ENCODE measurements at places on chromosomes 5 and 9. TPM values are rescaled to one million over a fixed set of nuclear protein-coding genes. Genes with fewer than 3 reads are reported as not detected.

The RUFY1 gene
- 43.8 TPM for total RNA-seq

The C5orf34 gene
- total RNA-seq = 1.1 TPM

The LCN9 gene
- not detected for total RNA-seq

The CDH9 gene
- total RNA-seq = not detected

The LPAR1 gene
- total RNA-seq = 4.6 TPM

The SHISAL2B gene
- not detected for total RNA-seq

The ADRA1B gene
- total RNA-seq = 2.9 TPM

The PCDHB9 gene
- 0.71 TPM for total RNA-seq

The ELOVL7 gene
- total RNA-seq = 31.6 TPM

The PPIC gene
- total RNA-seq = 26.8 TPM

The MARCOL gene
- total RNA-seq = not detected

The GRXCR2 gene
- not detected for total RNA-seq

Data from kidney epithelial cell (primary cell).